ENCODE measurements at places on chromosomes 5 and 9.
A peak's percentile ranks its signal among the peaks of the same experiment; 100 is the strongest.

GRCh38 chr9:95363051-95363841, 45.7 kb upstream of the FANCC start:
- DNase-seq: peak; percentile 47

DNA sequence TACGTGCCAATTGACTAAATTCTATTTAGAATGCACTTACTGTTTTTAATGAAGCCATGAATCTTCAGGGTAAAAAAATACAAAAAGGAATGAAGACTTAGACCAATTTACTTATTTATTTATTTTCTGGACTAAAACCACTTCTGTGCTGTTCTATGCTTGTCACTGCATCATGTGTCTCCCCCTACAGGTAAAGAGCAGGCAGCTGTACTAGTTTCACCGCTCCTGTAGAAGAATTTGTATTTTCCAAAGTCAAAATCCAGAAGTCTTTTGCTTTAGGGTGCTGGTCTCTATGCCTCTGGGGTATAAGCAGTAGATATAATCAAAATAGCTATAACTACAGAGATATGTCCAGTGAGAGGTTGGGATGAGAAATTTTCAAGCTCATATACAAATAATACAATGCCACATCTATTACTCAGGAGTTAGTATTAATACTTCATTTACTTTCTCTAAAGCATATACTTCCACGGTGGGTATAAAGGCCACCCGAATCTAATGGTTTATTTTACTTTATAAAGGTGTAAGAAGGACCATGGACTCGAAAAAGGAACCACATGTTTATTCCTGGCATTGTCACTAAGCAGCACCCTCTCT, 591.5 kb downstream of the RAB3C start:
- peak; percentile 62 for DNase-seq

GRCh38 chr9:130069048-130069447, 15.3 kb downstream of the GPR107 start:
- DNase-seq: no peak

DNA sequence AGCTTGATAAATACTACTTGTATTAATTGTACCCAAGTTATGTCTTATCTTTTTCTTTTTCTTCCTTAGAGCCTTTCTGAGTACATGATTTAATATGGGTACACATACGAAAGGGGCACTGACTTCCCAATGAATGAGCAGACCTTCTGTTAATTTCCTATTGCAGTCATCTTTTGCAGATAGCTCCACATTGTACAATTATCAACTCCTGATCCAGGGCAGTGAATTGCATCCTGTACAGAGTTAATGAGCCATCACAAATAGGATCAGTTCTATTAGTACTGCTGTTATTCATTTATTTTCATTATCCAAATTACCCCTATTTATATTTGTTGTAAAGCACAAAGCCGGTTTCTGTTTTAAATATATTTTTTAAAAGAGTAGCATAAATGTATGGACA, 105.6 kb downstream of the ADAMTSL1 start:
- no peak for DNase-seq

DNA sequence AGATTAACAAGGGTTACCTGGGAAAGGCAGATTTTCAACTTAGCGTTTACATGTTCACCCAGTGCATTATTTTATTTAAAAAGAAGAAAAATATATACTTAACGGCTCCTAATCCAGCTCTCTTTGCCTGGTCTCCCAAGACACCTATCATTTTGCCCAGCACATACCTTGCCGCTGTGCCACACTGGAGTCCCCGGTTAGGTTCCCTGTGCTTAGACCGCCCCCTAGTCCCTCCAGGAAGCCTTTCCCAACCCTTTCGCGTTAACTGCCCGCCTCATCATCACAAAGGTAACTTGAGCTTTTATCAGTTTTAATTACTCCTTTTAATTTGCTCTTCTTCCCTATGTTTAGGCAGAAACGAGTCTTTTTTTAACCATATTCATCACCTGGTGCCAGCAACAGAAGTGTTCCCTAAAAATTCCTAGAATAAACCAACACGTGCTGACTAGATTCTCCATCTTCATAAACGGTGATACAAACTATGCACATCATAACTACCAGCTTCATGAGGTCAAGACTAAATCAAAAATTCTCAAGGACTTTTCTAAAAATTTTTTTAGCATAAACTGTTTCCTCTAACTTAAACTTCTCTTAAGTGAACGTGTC, 19.7 kb downstream of the DNAJA1 start:
- DNase-seq: no peak

GRCh38 chr5:74404574-74405508, 235.7 kb downstream of the ENC1 start:
- no peak for DNase-seq

GRCh38 chr9:30504502-30504905, 1879.9 kb upstream of the ACO1 start:
- DNase-seq: no peak

- DNase-seq: peak; percentile 27
Observed at GRCh38 chr5:96259151-96259772, 173.8 kb downstream of the PCSK1 start.

- DNase-seq: no peak
Observed at GRCh38 chr5:121445511-121445910, 406.2 kb upstream of the FTMT start.

- no peak for DNase-seq
Observed at GRCh38 chr9:37271679-37272078, 150.8 kb upstream of the GRHPR start.

GRCh38 chr9:134571946-134572917, 69.4 kb upstream of the COL5A1 start:
- no peak for DNase-seq

- no peak for DNase-seq
Observed at GRCh38 chr5:81142108-81142507, 91.0 kb upstream of the CKMT2 start.

DNA sequence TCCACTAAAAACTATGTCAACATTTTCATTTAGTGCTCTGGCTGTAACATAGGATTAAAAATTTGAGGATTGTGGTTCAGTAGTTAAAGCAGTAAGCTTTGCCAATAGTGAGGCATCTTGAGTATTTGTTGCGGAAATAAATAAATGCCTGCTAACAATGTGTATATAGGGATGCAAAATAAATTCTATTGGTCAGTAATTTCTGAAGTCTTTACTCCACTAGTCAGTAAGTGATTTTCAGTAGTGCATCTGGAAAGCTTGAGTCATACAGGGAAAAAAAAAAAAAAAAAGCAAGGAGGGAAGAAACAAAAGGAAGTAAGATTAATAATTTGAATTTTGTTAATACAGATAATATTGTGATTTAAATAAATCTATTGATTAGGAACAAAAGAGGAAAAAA, 21.0 kb downstream of the NIPBL start:
- DNase-seq: peak; percentile 48

- DNase-seq: no peak
Observed at GRCh38 chr9:115980976-115981375, 172.6 kb upstream of the PAPPA start.

GRCh38 chr9:136379003-136379287, 5.5 kb upstream of the CARD9 start:
- no peak for DNase-seq

DNA sequence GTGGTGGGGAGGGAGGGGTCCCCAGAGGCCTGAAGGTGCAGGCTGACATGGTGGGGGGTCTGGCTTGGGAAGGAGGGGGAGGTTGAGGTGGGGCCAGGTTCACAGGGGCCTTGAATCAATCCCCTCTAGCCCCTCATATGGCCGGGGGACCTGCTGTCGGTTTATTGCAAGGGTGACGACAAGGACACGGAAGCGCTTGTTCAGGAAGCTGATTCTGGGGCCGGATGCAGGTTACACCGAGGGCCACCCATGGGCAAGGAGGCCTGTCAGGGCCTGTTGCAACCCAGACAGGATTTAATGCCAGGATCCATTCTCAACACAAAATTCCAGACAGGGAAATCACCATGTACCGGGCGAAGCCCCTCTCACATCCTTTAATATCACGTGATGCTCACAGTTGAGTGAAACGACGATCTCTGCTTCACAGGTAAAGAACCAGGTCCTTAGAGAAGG, 41.6 kb upstream of the SYNPO start:
- DNase-seq: no peak
